ENCODE measurements at places on chromosomes 2 and 18. TPM values are rescaled to one million over a fixed set of nuclear protein-coding genes. Genes with fewer than 3 reads are reported as not detected.

The CYP26B1 gene
- total RNA-seq: 0.77 TPM

The SNTG2 gene
- 1.9 TPM for total RNA-seq

GRCh38 chr2:168730344-168730743 is 72.1 kb upstream of the NOSTRIN start:
- peak; percentile 14 for DNase-seq

DNA sequence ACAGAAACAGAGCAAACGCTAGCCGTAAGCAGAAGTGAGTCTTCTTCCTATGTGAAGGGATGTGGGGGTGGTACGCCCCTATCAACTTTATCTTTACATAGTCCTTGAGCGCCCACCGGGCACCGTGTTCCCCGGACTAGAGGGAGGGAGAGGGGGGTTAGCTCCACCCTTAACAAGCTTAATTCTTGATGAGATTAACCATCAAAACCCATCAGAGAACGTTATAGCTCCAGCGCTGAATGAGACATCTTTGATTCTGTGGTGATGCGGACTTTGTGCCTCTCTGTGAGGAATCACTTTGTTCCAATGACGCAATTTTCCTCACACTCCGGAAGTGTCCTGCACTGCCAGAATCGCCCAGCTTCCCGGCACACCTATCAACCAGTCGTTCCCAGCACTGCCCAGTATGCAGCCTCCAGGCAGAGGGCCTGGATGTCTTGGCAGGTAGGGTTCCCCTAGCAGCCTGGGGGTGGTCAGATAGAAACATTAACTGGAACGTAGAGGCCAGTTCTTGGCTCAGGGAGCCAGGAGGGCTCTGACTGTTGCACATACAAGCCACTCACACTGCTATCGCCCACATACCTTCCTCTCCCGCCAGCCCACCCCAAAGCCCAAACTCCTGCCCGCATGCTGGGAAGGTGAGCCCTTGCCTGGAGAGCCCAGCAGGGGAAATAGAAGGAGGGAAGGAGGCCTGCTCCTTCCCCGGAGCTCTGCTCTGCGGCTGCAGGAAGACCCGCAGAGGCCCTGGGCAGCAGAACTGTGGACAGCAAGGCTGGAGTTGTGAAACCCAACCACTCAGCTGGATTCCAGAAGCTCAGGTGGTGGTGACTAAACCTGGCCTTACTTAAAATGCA is 1.9 kb upstream of the ODC1 start:
- DNase-seq: no peak

GRCh38 chr18:78799382-78800089 is 180.1 kb upstream of the SALL3 start:
- DNase-seq: no peak

GRCh38 chr2:25340181-25340921 is 1.4 kb downstream of the DNMT3A start:
- no peak for DNase-seq

GRCh38 chr2:98382086-98382485 is 35.8 kb downstream of the CNGA3 start:
- no peak for DNase-seq
